ENCODE measurements at places on chromosomes 2 and 18.

DNA sequence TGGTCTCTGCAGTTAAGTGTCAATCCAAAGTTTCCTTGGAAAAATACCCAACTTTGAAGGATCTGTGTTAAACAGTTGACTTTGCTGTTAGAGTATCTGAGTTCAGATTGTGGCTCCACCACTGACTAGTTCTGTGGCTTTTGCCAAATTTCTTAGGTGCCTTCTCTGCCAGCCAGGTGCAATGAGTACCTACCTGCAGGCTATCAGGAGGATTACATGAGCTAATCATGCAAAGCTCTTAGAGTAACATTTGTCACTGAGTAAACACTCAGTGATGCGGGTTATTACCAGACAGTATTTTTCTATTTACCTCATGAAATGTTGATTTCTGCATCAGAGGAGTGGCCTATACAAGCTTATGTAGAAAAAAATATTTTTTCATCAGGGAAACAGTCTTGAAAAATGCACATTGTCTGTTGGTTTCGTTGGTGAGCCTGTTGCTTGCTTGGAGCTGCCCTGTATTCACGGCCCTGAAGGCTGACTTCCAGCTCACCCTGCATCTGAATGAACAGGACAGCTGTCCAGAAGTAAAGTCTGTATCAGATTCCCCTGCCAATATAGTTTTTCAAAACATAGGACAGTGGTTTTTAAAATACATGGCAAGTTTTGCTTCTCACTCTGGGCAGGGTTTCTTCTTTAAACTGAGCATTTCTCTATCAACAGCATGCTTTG lies 235.1 kb downstream of the CDCA7 start:
- H3K27ac ChIP-seq: no peak overlapping the region
- H3K4me3 ChIP-seq: no peak overlapping the region
- DNase-seq: no peak

- H3K27me3 ChIP-seq: no peaks in the 10 kb centered on the region
- H3K4me1 ChIP-seq: no peaks in the 10 kb centered on the region
- DNase-seq: no peak
- H3K36me3 ChIP-seq: no peaks in the 10 kb centered on the region
These were observed 127.1 kb upstream of the CHAC2 start for GRCh38 chr2:53640466-53640865.

GRCh38 chr2:173402405-173402974 lies 47.8 kb downstream of the CDCA7 start:
- no peaks in the 10 kb centered on the region for H3K36me3 ChIP-seq
- H3K4me3 ChIP-seq: no peak overlapping the region
- H3K27ac ChIP-seq: no peak overlapping the region
- DNase-seq: peak; percentile 76
- H3K27me3 ChIP-seq: peaks cover 73% of the 10 kb centered on the region
- peaks cover 5% of the 10 kb centered on the region for H3K4me1 ChIP-seq

DNA sequence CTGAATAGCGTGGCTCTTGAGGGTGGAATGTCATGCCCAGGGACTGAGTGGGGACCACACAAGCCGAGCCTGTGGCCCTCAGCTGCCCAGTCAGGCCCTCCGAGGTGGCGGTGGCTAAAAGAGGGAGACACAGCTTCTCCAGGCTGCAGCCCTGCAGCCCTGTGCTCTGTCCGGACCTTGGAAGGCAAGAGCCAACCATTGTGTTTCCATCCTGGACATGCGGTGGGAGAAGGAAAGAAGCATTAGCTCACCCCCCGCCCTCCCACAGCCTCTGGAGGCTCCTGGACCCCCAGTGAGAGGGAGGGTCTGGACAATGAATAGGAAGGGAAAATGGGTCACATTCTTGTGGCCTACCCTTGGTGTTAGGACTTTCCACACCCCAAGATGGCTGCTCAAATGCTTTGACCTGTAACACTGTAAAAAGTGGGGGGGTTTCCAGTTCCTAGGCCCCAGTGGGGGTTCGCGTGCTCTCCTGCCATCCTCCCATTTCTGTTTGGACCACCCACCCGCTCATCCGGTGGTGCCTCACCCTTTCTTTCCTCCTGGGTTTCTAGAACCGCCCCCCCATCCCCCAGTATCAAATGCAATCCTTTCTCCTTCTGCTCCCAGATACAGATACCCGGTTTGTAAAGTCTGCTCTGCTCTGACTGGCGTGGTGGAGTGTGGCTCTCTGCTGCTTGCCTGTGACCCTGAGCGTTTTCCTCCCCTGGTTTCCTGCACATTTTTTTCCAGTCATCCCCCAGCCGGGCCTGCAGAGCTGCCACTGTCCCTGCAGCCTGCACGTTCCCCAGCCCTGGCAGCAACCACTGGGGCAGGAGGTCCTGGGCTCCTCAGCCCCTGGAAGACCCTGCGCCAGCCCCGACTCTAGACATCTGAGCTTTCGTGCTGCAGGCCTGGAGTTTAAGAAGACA lies 36.3 kb upstream of the SMAD7 start:
- H3K27ac ChIP-seq: no peak overlapping the region
- peaks cover 3% of the 10 kb centered on the region for H3K4me1 ChIP-seq
- H3K4me3 ChIP-seq: no peak overlapping the region
- DNase-seq: no peak
- peaks cover 2% of the 10 kb centered on the region for H3K27me3 ChIP-seq

GRCh38 chr2:45748239-45748638 lies 96.8 kb downstream of the PRKCE start:
- H3K27ac ChIP-seq: no peak overlapping the region
- H3K4me3 ChIP-seq: no peak overlapping the region
- peaks cover 28% of the 10 kb centered on the region for H3K4me1 ChIP-seq
- peaks cover 3% of the 10 kb centered on the region for H3K36me3 ChIP-seq

- H3K27ac ChIP-seq: no peak overlapping the region
- DNase-seq: no peak
- no peaks in the 10 kb centered on the region for H3K27me3 ChIP-seq
These were observed 78.3 kb upstream of the TLK1 start for GRCh38 chr2:171238946-171239345.

- DNase-seq: no peak
- peaks cover 55% of the 10 kb centered on the region for H3K4me1 ChIP-seq
- H3K36me3 ChIP-seq: peaks cover 94% of the 10 kb centered on the region
- H3K27me3 ChIP-seq: no peaks in the 10 kb centered on the region
These were observed 64.8 kb downstream of the COX7A2L start for GRCh38 chr2:42296226-42296625.

DNA sequence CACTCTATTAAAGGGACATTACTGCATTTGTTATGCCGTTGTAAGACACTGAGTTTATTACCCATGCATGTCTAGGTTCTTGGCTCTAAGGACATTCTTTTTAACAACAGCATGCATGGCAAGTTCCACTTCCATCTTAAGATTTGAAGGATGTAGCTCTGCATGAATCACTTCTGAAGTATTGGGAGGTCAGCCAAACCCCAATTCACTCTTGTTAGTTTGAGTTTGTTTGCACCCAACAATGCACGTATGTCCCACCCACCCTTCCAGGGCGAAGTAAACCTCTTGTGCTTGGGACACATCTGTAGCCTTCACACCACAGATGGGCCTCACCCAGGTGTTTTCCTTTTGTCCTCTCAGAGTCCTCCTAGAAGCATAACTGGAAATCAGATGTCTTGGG lies 5.6 kb upstream of the LAMA3 start:
- peaks cover 4% of the 10 kb centered on the region for H3K4me1 ChIP-seq
- no peak overlapping the region for H3K27ac ChIP-seq
- peaks cover 71% of the 10 kb centered on the region for H3K27me3 ChIP-seq
- no peaks in the 10 kb centered on the region for H3K36me3 ChIP-seq

- H3K27ac ChIP-seq: peak overlapping the region; percentile 40
- no peak for DNase-seq
- no peak overlapping the region for H3K4me3 ChIP-seq
- peaks cover 78% of the 10 kb centered on the region for H3K4me1 ChIP-seq
These were observed 7.6 kb downstream of the WDFY1 start for GRCh38 chr2:223937535-223937934.

DNA sequence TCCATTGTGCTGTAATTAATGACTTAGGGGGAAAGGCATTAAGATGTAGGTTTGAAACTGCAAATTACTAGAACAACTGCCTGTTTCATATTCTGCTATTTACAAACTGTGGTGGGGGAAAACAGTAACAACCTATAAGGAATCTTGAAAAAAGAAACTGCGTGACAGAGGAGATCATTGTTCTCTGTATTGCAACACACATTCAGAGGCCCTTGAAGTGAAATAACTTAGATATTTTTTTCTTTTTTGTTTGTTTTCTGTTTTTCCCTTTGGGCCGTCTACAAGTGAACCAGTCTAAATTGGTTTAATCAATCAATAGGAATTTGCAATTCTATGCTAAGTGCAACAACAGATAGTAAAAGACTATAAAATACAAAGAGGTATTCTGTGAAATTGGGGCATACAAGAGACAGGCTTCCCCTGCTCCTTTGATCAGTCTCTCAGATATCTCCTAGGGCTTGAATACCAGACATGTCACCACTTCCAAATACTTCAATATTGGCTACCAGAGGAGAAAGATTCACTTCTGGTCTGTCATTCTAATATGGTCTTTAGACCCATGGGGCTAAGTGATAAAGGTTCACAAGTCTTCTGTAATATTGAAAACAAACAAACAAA lies 2055.1 kb upstream of the CELF4 start:
- no peaks in the 10 kb centered on the region for H3K36me3 ChIP-seq
- no peak overlapping the region for H3K4me3 ChIP-seq
- no peaks in the 10 kb centered on the region for H3K4me1 ChIP-seq

- H3K27me3 ChIP-seq: no peaks in the 10 kb centered on the region
- no peak for DNase-seq
- H3K4me3 ChIP-seq: no peak overlapping the region
- no peaks in the 10 kb centered on the region for H3K36me3 ChIP-seq
- no peaks in the 10 kb centered on the region for H3K4me1 ChIP-seq
- H3K27ac ChIP-seq: no peak overlapping the region
These were observed 643.2 kb upstream of the RAB6C start for GRCh38 chr2:129336276-129336675.

All from activated T-cell treated with anti-CD3 and anti-CD28 coated beads, Interleukin-2, amount 50 U/mL, for 24 hours (primary cell).